MG63 (cell line): ENCODE measurements at places on chromosomes 6 and 20. TPM values are rescaled to one million over a fixed set of nuclear protein-coding genes. Genes with fewer than 3 reads are reported as not detected.

OR2H1 gene
- total RNA-seq, result not detected in 2 replicates

TNFRSF21 gene
- 0.32 and 0.76 TPM in 2 replicates for total RNA-seq

EPHA7 gene
- 4.3 and 7.0 TPM in 2 replicates for total RNA-seq

SPATS1 gene
- not detected in 2 replicates for total RNA-seq

FHL5 gene
- not detected in 2 replicates for total RNA-seq

PPIL4 gene
- total RNA-seq, result 27.0 and 42.0 TPM in 2 replicates

MYLK4 gene
- total RNA-seq, result not detected in 2 replicates

PI16 gene
- total RNA-seq, result not detected in 2 replicates

DNA sequence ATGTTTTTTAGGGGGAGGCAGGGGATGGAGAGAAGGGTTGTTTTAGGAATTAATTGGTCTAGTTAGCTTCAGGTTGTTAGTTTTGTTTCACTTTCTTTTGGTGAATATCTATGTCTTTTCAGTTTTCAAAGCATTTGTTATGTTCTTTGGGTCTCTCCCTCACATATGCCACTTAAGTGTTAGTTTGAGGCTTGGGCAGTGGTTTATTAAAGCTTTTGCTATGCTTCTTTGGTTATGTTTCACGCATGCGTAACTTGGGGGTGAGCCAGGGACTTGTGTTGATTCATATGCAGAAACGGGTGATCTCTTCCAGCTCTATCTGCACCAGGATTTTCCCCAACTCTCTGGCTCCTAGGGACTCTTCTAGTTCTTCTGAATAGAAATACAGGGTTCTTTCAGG is 11.4 kb upstream of the MMS22L start:
- peak; percentile 72 for DNase-seq

- peak; percentile 60 for DNase-seq
These were observed 65.0 kb upstream of the TOX2 start for GRCh38 chr20:43849496-43850186.

- DNase-seq, result no peak
These were observed 75.0 kb downstream of the SHLD1 start for GRCh38 chr20:5825130-5825719.

- DNase-seq, result peak; percentile 22
These were observed 111.2 kb upstream of the PTPN1 start for GRCh38 chr20:50398821-50399554.

GRCh38 chr6:72416744-72417465 is 205.0 kb upstream of the KCNQ5 start:
- DNase-seq, result no peak

DNA sequence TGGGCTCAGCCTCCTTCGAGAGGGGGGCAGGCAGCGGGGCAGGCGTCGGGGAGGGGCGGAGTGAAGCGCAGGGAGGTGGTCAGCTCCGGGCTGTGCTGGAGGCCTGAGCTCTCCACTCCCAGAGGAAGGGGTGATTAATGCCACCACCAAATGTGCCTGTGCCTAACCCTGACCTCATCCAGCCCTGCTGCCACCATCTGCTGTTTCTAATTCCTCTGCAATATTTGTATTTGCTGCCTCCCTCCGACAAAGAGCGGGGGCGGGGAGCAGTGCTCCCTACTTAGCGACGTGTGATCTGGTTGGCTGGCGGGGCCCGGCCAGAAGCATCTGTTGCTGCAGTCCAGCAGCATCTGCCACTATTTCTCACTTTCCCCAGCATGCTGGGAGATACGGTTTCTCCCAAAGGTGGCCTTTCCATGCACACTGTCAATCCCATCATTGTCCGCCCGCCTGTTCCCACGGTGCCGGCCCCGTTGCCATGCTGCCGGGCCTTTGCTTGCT is 47.0 kb downstream of the DLL1 start:
- no peak for DNase-seq

- no peak for DNase-seq
These were observed 54.8 kb upstream of the GCM1 start for GRCh38 chr6:53203483-53203882.

DNA sequence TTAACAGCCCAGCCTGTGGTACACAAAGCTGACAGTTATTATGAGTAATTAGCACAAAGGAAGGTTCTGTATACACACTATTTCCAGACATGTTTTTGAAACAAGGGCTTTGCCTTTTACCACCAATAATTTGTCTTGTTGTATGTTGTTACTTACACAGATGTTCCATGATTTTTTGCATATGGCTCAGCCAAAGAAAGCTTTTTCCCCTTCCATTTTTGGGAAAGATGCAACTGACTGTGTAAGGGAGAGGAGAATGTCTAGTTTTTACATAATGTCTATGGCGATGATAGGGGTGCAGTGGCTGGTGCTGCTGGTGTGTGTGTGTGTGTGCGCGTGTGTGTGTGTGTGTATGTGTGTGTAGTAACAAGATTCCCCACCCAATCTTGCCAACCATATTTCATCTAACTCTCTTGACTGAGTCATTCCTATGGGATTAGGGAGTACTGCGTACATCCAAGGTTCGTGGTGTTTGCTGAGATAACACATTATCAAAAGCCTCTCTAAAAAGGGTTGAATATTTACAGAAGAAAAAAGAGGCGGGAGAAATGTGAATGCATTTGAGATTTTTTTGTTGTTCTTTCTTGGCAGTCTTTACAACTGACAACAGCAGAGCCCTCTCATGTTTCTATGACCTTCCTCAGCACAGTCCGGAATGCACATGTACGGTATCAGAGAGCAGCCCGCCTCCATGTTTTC is 192.2 kb downstream of the GMPR start:
- DNase-seq, result no peak

DNA sequence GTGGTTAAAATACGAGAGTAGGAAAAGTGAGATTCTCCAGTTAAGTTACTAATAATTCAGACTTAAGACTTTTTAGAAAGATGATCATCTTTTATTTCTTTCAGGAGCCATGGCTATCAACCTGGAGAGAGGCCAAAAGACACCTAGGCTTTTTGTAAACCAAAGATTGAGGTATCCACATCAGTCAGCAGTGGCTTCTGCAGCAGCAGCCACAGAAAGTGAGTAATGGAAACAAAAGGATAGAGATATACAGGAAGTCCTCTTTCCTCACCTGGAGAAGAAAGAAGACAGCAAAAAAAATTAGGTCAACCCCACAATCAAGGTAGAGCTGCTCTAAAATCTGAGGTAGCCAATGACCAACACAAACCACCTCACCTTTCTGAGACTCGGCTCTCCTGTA is 22.7 kb upstream of the TRIM39 start:
- DNase-seq, result no peak

- no peak for DNase-seq
These were observed 162.5 kb downstream of the DLL1 start for GRCh38 chr6:170128346-170128745.

DNA sequence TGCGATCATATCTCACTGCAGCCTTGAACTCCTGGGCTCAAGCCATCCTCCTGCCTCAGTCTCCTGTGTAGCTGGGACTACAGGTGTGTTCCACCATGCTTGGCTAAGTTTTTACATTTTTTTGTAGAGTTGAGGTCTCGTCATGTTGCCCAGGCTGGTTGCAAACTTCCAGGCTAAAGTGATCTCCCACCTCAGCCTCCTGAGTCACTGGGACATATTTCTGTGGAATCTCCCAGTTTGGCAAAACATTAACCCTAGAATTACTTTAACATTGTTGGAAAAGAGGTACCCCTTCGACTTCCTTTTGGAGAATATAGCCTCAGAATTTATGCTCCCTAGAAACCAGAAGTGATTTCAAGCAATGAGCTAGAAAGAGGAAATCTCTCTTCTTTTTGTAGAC is 57.2 kb downstream of the SHLD1 start:
- no peak for DNase-seq

DNA sequence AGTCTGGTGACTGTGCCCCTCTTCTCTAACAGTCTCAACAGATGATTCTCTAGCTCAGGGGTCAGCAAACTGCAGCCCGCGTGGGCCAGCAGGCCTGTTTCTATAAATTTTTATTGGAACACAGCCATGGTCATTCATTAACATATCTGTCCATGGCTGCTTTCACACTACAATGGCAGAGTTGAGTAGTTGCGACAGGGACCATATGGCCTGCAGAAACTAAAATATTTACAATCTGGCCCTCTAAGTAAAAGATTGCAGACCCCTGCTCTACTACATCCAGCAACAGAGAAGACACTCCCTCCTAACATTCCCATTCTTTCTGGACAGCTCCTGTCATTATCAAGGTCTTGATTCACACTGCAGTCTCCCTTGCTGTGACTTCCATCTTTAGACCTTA is 45.2 kb downstream of the PLAGL2 start:
- DNase-seq, result no peak
